ENCODE measurements at places on chromosomes 6 and 20.

DNA sequence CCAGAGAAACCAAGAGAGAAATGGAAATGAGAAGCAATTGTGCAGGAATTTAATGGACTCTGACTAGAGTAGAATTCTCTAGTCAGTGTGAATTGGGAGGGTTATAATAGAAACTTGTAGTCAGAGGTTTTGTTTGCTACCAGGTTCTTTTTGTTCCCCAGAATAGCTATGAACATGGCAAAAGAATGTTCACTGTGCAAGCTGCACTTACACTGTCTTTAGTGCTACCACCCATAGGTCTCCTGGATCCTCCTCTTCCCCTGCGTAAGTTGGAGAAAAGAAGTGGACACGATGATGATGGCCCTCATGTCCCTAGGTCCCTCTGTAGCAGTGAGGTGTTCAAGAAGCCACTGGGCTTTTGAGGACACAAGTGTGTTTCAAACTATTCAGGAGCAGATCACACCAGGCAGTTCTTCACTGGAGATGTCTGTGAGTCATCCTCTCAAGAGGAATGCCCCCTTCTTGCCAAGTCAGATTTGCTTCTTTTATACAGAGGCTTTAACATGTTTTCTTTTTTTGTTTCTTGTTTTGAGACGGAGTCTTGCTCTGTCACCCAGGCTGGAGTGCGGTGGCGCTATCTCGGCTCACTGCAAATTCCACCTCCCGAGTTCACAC, 47.6 kb upstream of the SMIM8 start:
- DNase-seq = no peak

- DNase-seq = no peak
These were observed 433.7 kb upstream of the HSF2 start for GRCh38 chr6:121965739-121966138.

GRCh38 chr20:56163806-56164205, 84.7 kb upstream of the MC3R start:
- DNase-seq = no peak

GRCh38 chr20:51687108-51687507, 81.1 kb downstream of the ATP9A start:
- DNase-seq = no peak

- DNase-seq = no peak
These were observed 201.7 kb upstream of the PREP start for GRCh38 chr6:105604587-105604884.

DNA sequence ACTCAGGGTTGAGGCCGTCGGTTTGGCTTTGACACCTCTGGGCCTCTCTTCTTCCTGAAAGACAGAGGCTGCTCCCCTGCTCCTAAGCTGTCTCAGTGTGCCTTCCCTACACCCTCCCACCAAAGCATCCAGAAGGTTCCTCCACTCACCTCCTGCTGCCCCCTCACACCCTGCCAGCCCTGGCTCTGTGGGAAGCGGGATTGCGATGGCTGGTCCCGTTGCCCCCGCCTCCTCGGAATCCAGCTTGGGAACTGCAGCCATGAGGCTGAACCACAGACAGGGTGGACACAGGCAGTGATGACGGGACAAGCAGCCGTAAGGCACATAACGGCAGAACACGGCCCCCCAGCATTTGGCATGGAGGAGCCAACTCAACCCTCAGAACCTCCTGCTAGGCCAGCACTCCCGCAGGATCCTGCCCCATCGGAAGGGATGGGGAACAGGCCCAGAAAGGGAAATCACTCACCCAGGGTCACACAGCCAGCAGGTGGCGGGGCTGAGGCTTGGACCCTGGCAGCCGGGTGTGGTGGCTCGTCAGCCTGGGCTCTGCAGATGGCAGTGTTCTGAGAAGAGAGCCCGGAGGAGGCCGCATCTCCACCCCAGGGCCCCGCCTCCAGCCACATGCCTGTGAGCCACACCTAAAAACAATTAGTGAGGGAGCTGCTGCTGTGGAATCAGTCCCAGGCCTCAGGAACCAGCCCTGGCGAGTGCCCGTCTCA, 139.6 kb downstream of the PHACTR3 start:
- DNase-seq = peak; percentile 36

GRCh38 chr6:119259027-119259426, 90.5 kb downstream of the MAN1A1 start:
- no peak for DNase-seq

DNA sequence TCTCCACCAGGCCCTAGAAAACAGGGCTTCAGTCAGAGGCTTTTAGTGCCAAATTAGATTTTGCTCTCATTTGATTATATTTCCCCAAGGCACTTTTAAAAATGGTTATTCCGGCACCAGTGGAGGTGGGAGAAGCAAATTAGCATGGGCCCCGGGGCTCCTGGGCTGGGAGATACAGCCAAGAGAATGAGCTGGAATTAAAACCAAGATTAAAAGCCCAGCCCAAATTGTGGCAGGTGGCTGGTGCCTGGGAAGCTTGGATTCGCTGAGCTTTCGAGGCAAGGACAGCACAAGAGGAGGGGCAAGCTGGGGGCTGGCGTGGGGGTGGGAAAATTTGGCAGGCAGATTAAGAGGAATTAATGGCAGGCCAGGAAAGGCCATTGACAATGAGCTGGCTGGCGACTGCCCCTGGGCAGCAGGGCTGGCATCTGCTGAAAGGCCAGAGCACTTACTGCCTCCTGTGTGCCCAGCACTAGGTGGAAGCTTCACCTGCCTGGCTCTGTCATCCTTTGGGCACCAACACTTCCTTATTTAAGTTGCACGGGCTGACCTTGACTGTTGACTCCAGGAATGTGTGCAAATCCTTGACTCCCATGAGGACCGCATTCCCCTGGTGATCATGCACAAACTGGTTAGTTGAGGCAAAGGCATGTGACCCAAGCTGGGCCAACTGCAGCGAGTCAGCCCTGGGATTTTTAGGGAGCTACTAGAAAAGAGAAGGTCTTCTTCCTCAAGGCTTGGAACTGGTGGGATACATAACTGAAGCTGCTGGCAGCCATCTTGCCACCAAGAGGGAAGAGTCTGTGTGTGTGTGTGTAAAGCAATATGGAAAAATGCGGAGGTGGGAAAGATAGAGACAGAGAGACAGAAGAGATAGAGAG, 76.1 kb downstream of the SULF2 start:
- DNase-seq = no peak

DNA sequence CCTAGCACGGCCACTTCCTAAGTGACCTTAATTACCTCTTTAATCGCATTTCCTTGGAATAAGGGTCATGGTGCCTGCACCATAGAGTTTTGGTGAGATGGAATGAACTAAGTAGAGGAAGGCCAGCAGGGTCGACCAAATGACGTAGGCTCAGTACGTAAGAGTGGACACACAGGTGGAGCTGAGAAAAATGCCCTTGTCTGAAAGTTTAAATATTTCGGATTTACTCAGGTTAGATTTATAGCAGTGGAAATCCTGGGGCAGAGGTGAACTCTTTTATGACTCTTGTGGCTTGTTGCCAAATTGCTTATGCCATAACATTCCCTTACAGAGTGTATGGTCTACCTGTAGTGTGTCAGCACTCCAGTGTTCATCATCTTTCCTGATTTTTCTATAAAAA, 23.6 kb upstream of the BTBD3 start:
- no peak for DNase-seq

- DNase-seq = no peak
These were observed 45.8 kb downstream of the SCML4 start for GRCh38 chr6:107778265-107778664.

GRCh38 chr6:11828262-11828870, 49.8 kb upstream of the ADTRP start:
- no peak for DNase-seq

DNA sequence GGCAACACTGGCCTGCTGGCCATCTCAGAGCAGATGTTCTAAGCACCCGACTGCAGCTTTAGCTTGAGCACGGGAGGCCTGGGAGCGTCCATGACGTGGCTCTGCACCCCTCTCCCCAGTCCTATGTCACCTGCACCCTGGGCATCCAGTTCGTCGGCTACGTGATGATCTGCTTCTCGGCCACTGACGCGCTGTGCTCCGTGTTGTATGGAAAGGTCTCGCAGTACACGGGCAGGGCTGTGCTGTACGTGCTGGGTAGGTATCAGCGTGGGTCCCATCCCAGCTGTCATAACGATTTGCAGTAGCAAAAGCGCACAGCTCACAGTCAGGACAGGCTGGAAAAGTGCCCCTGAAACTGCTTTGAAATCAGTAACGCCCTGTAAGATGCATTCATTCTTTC, 14.7 kb downstream of the UNC93A start:
- DNase-seq = no peak

GRCh38 chr6:96898241-96898851, 655 bp upstream of the NDUFAF4 start:
- DNase-seq = no peak

DNA sequence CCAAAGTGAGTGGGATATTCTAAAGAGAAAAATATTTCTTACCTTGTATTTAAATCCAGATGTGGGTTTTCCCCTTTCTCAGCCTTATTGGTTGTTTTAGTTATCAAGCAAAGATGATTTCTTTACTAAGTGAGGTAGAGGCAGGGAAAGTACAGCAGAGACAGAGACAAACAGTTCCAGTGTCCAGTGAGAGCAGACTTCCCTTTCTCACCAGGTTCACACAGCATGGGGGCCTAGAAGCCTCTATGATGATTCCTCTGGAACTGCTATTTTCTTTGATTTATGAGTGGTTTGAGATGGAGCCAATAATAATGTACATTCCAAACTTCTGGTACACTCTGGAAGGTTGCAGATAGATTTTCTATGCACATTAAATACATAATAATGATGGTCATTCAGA, 234.0 kb upstream of the MARCKS start:
- DNase-seq = no peak

DNA sequence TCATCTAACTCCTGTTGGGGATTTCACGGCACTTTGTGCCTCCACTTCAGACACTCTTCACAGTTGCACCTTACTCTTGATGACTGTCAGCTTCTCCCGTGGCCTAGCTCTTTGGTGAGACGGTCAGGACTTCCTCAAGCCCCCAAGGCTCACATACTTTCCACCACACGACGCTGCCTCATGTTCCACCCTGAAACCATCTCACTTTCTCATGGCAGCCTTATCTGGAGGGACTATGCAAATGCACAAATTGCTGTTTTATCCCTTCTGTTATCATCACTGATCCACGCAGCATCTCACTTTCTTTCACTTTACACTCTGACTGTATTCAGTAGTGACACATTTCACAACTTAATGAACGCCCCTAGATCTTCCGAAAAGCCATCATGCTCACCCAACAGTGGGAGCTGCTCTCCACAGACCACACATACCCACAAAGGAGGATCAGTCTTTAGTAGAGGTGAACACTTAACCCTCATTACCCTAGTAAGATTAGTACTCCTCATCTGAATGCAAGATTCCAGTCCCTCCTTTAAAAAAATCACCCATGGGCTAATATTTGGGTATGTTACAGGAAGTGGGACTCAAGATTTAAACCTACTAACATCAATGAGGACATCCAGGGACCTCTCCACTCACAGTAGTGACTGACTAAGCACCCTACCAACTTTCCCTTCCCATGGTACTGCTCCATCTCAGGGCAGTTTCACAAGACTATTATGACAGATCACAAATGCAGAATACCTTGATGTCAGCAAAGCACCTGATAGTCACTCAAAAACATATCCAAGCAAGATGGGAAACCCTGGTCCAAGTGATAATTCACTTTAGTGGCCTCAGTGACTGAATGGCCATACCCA, 35.4 kb downstream of the FYN start:
- DNase-seq = no peak

Data from cerebellar cortex (tissue), 1 donor.